ENCODE measurements at places on chromosomes 16 and 17. TPM values are rescaled to one million over a fixed set of nuclear protein-coding genes. Genes with fewer than 3 reads are reported as not detected.

SOX8 gene
- total RNA-seq: 0.06 TPM

TMEM100 gene
- 0.12 TPM for total RNA-seq

GUCY2D gene
- not detected for total RNA-seq

ZNF213 gene
- 7.5 TPM for total RNA-seq

WNK4 gene
- 8.8 TPM for total RNA-seq

PPL gene
- 0.18 TPM for total RNA-seq

KRT33B gene
- total RNA-seq: not detected

OTOP3 gene
- not detected for total RNA-seq

TEX2 gene
- total RNA-seq: 24.3 TPM

CRHR1 gene
- not detected for total RNA-seq

RRAD gene
- 9.3 TPM for total RNA-seq

CACNG5 gene
- not detected for total RNA-seq

PMP22 gene
- total RNA-seq: 271 TPM

SERPINF2 gene
- total RNA-seq: 1.6 TPM

GRCh38 chr17:72665852-72666851, 426.3 kb downstream of the SLC39A11 start:
- no peak for DNase-seq

GRCh38 chr16:89960966-89961365, 12.4 kb downstream of the DEF8 start:
- no peak for DNase-seq

DNA sequence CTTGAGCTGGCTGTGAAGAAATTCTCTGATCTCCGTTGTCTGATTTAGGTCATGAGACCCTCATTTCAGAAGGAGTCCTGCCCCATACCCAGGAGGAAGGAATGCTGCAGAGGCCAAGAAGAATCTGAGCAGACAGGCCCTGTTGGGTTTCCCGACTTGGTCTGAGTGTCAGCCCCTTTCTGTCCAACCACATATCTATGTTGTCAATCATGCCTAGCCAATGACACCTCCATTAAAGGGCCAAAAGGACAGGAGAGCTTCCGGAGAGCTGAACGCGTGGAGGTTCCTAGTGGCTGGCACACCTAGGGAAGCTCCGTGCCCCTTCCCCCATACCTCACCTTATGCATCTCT, 37.8 kb downstream of the PIMREG start:
- DNase-seq: no peak

GRCh38 chr16:28038409-28038808, 25.1 kb downstream of the GSG1L start:
- DNase-seq: no peak

DNA sequence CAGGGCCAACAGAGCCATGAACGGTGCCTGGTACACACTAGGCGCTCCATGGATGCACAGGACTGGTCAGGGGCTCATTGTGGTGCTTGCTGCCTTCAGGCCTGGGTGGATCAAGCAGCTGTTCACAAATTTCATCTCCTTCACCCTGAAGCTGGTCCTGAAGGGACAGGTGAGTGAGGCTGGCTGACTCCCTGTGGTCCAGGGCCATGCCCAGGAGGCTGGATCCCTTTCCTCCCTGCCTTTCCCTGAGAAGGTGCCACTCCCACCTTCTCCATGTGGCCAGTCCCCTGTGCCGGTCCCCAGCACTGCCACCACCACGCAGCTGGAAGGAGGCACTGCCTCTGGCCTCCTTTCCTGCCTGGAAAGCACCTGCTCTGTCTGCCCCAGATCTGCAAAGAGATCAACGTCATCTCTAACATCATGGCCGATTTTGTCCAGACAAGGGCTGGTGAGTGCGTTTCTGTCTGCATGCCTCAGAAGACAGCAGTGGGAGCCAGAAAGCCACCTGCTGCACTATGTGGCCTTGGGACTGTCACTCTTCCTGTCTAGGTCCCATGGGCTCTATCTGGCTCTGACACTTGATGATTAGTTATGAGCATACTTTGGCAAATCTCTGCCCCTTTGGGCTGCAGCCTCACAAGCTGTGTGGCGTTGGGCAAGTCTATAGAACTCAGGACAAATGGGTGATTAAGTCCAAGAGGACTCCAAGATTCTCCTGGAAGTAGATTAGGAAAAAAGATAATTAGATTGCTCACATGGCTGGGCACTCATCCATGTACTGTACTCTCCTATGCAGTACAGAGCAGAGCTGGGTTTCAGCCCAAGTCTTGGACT, 9.4 kb downstream of the CETP start:
- DNase-seq: no peak

- DNase-seq: no peak
These were observed 71.0 kb upstream of the CCL1 start for GRCh38 chr17:34434052-34434451.

- DNase-seq: no peak
These were observed 137.4 kb upstream of the TNRC6C start for GRCh38 chr17:77821114-77821513.

DNA sequence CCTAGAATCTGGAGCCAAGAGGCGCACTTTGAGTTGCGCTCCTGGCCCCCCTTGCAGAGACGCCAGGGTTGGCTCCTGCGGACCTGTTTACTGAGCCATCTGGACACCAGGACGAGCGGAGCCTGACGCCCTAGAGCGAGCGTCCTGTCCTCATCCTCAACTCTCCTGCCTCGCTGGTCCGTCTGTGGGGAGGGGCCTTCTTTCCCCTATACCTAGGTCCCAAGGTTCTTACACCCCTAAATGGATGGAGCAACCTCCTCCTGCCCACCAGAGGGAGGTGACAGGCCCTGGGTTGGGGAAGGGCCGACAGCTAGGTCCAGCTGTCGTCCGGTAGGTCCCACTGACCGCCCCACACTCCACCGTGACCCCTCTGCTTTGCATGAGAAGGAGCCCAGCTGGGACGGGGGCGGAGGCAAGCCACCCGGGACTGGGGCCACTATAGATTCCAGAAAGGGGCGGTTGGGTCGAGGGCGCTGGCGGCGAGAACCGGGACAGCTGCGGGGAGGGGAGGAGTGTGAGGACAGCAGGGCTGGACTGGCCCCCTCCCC, 3.1 kb upstream of the LHX1 start:
- no peak for DNase-seq

DNA sequence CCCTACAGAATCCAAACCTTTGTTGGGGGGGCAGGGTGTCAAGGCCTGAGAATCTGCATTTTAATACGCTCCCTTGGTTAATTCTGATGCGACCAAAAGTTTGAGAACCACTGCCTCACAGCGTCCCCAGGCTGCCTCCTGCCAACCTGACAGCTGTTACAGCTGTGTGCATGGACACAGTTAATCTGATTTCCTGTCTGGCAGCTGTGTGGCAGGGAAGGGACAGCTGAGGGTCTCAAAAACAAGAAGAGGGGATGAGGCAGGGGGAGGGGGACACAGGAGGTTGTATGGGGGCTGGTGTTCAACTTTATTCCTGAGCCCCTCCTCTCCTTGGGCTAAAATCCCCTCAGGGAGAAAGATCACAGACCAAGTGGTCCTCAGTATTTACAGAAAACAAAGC, 17.5 kb downstream of the HDAC5 start:
- no peak for DNase-seq

DNA sequence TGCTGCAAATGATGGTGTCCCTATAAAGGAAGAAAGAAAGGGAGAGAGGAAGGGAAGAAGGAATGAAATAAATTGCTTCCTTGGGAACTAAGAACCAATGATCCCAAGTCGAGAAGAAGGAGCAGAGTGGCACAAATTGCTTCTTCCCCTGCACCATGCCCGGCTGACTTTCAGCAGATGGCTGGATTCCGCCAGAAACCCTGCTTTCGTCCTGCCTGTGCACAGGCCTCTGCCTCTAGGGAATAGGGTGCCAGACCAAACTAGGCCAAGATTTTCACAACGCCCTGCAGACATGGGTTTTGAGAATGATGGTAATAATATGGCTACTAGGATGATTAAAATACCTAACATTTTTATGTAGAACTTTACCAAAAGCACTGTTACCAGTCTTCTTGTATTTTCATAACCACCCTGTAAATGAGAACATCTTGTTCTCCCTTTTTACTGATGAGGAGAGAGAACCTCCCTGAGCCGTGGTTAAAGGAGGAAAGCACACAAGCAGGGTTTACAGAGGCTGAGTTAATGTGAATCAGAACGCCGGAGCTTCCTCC, 122.1 kb upstream of the HSBP1 start:
- DNase-seq: no peak

GRCh38 chr16:14298374-14299122, 227.4 kb downstream of the MRTFB start:
- DNase-seq: no peak

DNA sequence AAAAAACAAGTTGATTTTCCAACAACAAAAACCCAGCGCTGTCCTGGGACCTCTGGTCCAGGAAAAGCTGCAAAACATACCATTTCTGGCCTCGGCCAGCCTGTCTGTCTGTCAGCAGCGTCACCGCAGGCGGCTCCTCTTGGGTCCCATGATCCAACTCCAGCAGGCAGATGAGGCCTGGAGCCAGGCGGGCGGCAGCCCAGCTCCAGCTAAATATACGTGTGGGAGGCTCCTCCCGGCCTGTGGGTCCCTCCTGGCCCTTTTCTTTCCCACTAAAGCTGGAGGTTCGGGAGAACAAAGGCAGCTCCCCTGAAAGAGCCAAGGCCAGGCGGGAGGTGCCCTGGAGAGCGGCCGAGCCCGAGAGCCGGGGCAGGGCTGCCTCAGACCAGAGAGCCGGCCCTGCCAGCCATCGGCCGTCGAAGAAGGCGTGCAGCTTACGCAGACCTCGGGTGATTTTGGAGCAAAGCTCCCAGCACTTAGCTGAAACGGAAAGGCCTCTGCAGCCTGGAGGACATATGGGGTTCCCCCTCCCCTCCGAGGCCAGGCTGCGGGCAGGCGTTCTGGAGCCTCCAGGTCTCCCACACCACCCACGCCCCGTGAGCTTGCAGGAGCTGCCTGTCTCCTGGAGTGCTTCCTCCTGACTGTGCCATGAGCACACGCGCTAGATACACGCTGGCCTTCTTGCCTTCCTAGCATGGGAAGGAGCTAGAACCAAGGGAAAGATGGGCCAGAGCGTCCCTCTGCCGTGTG, 19.9 kb upstream of the JPH3 start:
- DNase-seq: no peak

DNA sequence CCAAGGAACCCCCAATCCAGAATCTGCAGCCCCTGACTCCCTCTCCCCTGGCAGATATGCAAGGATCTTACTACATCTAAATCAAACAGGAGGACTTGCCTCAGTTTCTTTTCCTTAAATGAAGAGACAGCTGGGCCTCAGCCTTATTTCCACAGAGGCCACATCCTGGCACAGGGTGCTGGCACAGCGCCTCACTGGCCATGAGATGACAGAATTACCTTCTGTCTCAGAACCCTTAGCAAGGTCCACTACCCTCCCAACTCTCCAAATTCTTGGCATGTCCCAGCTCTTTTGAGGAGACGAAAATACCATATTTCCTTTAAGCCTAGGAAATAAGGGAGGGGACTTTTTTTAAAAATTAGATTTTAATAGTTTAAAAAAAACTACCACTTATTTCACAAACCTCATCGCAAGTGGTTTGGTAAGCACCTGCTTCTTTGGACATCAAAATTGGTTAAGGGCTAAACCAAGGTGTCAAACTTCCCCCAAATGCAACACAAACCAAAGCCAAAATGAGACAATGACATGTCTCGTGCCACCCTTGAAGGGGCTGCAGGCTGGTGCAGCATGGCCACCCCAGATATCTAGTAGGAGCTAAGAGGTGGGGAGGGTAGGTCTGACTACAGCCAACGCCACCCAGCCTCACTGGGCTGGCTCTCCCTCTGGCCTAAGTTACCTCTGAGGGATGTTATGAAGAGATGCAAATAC, 25.3 kb downstream of the FAM117A start:
- no peak for DNase-seq
